ENCODE measurements at places on chromosomes 5 and 9.

GRCh38 chr9:137613738-137614523, 4.9 kb upstream of the EHMT1 start:
- DNase-seq, result no peak

GRCh38 chr9:114072184-114073140, 5.6 kb downstream of the AMBP start:
- no peak for DNase-seq

- no peak for DNase-seq
These were observed 11.1 kb upstream of the ORM1 start for GRCh38 chr9:114311571-114312512.

DNA sequence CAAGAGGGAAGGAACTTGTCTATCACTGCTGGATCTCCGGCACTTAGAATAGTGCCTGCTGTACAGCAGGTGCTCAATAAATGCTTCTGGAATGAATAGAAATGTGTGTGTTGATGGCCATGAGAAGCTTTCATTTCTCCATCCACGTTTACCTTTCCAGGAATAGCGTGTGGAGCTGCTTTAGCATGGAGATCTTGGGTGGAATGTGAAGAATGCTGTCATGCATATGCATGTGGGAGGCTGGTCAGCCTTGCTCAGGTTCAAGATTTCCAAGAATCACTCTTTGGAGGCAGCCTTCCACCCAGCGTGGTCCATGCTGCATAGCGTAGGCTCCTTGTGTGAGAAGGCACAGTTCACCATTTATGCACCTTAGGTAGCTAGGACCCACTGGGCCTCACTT, 19.2 kb downstream of the COL15A1 start:
- DNase-seq, result no peak

- no peak for DNase-seq
These were observed 193.1 kb downstream of the PAX5 start for GRCh38 chr9:36840898-36841536.

GRCh38 chr9:131971482-131972074, 108.1 kb downstream of the MED27 start:
- DNase-seq, result no peak

DNA sequence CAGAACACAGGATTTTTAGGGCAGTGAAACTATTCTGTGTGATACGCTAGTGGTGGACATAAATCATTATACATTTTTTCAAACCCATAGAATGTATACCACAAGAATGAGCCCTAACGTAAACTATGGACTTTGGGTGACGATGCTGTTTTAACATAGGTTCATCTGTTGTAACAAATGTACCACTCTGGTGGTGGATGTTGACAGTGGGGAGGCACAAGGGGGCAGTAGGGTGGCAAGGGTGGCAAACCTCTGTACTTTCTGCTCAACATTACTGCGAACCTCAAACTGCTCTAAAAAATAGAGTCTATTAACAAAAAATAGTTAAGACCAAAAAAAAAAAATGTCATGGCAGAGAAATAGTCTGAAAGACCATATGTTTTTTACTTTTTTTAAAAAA, 9.1 kb upstream of the MVB12B start:
- DNase-seq, result peak; percentile 34

DNA sequence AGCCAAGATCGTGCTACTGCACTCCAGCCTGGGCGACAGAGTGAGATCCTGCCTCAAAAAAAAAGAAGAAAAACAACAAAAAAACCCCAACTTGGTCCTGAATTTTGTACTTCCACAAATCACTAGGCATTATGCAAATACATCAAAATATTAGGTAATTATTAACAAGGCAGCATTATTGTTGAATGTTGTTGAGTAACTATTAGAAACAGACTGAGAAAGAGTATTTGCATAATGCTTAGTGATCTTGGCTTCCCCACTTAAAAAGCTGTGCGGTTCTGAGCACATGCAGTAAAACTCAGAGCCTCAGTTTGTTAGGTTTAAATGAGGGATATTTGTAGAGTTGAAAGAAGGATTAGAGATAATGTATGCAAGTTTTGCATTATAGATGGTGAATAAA, 64.2 kb downstream of the SCAMP1 start:
- no peak for DNase-seq

DNA sequence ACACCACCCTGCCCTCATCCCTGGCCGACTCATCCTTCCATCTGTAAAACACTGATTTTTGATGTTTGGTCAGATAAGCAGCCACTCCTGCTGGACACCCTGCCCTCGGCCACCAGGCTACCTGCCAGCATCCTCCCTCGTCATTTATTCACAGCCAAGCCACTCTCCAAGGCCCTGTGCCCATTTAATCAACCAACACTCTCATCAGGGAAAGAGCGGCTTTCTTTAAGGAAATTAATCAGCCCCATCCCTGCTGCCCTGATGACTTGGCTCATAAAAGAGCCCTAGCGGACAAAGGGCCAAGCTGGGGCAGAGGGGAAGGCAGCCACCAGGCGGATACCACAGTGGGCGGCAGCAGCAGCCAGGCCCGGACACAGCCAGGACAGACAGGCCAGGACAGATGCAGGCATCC, 52.4 kb downstream of the GOLM1 start:
- DNase-seq, result no peak

DNA sequence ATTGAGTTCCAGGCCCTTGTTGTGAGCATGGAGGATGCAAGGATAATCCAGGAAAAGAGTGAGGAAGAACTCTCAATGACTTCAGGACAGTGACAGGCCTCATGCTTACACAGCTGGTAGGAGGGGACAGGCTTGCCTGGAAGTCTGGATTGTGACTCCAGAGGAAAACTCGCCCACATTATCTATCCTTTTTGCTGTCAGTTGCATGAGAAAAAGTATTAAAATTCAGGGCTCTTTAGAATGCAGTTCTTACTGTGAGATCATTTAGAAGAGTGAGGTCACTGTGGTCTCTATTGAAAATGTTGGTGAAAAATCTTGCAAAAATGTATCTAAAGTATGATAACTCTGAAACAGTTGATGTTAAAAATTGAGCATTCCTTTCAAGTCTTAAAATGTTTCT, 30.5 kb downstream of the NTRK2 start:
- no peak for DNase-seq

DNA sequence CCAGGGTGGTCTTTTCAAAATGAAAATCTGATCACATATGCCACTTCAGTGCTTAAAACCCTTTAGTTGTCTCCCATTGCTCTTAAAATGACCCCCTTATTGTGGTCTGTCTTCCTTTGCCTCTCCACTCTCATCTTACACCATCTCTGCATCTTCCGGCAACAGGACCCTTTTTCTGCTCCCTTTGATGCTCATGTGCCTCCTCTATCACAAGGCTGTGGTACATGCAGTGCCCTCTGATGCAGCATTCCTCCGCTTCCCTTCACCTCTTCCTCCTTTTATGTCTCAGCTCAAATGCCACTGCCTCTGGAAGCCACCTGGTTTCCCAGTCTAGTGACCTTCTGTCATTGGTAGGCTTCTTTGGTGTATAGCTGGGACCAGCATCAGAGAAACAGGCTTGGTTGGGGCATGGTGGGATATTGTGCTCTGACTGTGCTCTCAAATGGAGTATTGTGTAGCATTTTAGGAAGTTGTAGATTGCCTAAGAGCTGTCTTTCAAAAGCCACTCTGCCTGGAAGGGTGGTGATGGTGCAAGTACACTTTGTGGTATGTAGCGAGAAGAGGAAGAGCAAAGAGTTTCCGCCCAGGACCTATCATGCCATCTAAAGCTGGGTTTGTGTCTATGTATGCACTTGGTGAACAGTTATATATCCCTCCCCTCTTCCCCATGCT, 28.1 kb downstream of the ARHGAP26 start:
- no peak for DNase-seq

- DNase-seq, result no peak
These were observed 137.1 kb upstream of the TMEM161B start for GRCh38 chr5:88405783-88406182.

GRCh38 chr5:144017631-144018030, 152.8 kb downstream of the YIPF5 start:
- no peak for DNase-seq

DNA sequence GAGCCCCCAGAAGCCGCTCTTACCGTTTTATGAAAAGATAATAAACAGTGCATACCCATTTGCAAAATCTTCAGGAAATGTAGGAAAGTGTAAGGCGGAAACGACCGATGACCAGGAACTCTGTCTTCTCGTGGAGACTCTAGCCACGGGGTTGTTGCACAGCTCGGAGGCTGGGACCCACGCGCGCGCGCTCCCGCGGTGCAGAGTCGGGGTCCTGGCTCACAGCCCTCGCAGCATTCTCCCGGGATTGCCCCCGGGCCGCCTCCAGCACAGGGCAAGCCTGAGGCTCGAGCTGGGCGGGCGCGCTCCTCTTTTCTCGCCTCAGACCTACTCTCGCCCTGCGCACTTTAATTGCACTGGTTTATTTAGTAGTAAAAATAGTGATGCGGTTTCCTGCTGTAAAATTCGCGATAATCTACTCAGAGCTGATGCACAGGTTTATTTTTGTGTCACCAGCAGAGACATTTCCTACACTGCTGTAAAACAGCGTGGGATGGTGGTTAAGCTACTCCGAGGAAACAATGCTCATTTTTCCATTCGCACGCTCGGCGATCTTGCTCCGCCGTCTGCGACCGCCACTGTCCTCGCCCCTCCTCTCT, 15.5 kb downstream of the TRIM7 start:
- DNase-seq, result no peak

GRCh38 chr9:70639853-70640814, 225.7 kb upstream of the KLF9 start:
- DNase-seq, result peak; percentile 22

DNA sequence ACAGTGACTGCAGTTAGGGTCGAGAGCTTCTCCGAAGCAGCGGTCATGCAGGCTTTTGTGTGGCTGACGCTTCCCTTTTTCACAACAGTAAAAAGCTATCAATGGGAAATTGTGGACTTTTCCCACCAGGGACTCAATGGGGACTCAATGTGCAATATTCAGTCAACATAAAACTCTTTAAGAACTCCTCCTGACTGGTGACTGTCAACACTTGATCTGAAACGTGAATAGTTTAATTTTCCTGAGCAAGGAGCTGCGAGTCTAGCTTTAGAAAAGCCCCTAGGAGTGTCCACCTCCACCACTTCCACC, 28.7 kb downstream of the EXOC3 start:
- no peak for DNase-seq

DNA sequence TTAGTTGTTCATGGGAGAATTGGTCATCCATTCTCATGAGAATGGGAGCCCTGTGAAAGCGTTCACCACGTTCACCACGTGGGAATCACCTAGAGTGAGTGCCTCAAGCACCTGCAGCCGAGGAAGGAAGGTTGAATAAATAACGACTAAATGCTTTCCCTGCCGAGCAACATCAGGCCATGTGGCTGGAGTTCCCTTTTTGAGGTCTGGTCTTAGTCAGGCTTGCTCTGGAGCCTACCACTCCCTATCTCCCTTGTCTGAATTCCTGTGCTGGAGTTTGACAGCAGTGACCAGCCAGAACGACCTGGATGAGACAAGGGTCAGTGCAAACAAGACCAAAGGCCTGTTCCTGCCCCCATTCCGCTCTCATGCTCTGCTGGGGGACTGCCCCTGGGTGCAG, 28.5 kb downstream of the KCNMB1 start:
- no peak for DNase-seq

DNA sequence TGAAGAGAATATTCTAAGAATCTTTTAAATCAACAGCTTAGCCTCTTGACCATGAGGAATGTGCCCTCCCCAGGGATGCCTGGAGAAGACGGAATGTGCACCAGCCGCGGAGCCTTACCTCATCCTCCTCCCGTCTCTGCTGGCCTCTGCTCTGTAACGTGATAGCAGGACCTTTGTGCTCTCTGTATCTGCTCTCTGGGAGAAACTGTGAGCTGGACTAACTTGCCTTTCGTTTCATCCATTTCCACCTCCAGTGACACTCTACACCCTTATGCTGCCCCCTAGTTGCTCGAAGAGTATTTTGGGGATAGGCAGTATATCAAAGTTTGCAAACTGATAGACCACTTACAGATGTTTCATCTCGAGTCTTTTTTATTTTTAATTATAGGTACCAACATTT, 141.4 kb downstream of the NPR3 start:
- peak; percentile 25 for DNase-seq

- DNase-seq, result no peak
These were observed 382.9 kb downstream of the CCDC171 start for GRCh38 chr9:15935661-15936305.

DNA sequence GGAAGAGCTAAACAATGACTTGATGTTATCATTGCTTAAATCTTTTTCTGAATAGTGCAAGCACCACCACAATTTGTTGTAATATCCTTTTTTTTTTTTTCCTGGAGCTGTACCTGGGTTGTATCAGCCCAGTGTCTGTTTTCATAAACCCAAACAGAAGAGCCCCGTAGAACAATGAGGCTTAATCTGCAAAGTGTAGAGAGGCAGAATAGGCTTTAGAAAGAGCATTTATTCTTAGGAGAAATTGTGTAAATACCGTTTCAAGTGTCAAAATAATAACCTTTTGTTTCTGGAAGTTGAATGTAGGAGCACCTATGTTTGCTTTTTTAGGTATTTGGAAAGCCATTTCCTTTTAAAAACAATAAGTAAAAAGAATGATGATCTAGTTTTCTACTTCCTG, 26.4 kb downstream of the RGS7BP start:
- no peak for DNase-seq

DNA sequence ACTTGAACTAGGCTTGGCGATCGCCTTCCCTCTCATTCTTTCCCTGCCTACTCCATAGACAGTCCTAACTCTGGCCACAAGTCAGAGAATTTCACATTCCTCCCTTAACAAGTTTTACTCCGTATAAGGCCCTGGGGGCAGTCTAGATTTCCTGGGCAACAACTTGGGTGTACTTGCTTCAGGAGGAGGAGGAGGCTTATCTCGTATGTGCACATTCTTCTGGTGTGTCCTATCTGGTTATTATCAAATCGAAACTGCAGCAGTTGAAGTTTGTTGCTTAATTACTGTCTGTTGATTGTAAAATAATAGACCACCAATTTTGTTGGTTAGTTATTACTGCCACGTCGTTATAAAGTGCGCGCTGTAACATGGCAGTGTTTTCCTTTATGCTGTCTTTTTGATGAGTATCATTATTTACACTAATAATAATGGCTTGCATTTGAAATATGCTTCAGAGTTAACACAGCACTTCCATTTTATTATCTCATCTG, 42.0 kb downstream of the PIP5K1B start:
- DNase-seq, result no peak

DNA sequence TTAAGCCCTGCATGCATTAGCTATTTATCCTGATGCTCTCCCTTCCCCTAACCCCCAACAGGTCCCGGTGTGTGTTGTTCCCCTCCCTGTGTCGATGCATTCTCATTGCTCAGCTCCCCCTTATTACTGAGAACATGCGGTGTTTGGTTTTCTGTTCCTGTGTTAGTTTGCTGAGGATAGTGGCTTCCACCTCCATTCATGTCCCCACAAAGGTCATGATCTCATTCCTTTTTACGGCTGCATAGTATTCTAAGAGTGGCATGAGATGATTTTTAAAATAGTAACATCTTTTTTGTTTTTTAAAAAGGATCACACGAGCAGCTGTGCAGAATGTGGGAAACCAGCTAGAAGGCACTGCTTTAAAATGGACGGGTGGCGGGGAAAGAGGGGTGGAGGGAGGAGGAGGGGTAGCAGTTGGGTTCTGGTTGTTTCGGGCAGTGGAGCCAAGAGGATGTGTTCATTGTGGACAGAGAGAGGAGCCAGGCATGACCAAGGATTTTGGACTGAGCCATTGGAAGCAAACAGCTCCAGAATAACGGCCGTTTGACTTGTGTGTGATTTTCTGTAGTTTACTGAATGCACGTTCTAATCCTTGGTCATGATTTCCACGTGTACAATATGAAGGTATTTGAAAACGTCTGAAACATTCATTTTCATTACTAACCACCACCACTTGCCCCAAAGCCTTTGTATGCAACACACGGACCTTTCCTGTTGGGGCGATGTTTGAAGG, 1.7 kb upstream of the TENT4A start:
- DNase-seq, result no peak

Data from Calu3 (cell line).